Natural killer cell treated with Interleukin-12 subunit alpha and Interleukin-12 subunit beta and Interleukin-15 and Interleukin-18, amount 100 ng/mL, for 72 hours (primary cell): ENCODE measurements at places on chromosomes 13 and 19.

- DNase-seq, result no peak
Observed at GRCh38 chr13:112583592-112584277, 4.2 kb downstream of the TUBGCP3 start.

DNA sequence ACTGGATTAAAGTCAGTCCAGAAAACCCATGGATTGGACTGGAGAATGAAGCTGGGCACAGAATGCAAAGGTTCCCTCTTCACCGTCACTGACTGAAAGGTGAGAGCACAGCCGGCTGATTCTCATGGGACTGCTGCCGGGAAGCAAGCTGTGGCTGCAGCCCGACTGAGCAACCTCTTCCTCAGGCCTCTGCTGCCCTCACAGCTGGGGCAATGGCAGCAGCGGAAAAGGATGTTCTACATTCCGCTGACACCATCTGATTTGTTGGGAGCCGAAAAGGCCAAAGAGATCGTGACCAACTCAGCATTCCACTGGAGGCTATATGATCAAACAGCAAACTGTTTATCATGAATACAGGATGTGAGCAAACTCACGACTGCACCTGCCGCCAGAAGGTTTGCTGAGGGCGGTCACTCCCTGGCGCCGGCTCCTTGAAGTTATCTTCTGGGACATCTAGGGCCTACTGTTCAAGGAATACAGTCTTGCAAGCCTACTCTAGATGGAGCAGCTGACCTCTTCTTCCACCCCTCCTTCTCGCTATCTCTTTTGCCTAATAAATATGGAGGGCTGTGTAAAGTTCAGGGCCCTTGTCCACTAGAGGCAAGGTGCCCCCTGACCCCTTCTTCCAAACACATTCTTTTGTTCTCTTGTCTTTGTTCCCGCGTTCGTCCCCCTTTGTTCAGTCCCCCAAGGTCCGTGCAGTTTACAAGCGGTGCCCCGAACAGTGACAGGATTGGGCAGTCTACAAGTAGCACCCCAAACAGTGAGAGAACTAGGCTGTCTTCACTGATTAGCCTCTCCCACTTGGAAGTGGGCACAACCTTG, 19.6 kb upstream of the SIGLEC6 start:
- DNase-seq, result no peak

DNA sequence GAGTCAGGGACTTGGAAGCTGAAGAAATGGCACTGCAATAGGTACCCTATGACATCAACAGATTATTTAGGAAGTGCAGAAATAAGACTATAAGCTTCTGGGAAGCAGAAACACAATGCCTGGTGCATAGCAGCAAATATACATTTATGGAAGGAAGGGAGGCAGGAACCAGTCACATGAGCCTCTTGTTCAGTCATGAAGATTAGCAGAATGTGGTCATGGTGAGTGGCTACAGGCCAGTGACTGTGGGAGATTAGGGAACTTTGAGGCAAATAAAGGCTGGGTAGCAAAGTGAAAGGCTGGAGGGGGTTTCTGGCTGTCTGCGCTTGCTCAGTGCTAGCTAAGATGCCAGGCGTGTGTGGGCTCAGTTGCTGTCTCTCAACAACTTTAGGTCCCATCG, 96.3 kb downstream of the EPSTI1 start:
- DNase-seq, result no peak

DNA sequence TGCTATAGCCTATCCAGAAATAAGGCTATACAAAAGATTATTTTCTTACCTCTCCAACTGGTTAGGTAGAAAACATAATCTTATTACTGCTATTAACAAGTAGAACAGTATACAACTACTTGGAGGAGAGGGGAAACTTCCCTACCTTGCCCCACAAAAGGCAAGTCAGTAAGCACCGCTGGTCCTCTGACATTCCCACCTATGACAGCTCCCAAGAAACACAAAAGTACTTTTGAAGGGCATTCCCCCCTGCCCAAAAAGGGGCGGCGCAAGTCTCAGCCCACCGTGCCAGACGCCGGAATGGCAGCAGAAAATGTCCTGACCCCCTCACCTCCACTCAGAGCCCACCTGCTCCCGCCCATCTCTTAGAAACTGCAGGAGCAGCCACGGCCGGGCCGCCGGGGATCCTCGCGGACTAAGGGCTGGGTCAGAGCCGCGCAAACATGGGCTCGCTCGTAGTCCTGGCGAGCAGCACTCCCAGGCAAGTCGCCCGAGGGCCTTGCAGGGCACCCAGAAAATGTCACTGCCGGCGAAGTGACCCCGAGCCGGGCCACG, 437 bp downstream of the SUCLA2 start:
- DNase-seq, result peak; percentile 61

- DNase-seq, result no peak
Observed at GRCh38 chr13:27666951-27667350, 45.3 kb downstream of the POLR1D start.

- no peak for DNase-seq
Observed at GRCh38 chr19:40521276-40521675, 54.5 kb downstream of the SPTBN4 start.

GRCh38 chr19:29303719-29304090, 90.8 kb upstream of the UQCRFS1 start:
- peak; percentile 39 for DNase-seq

DNA sequence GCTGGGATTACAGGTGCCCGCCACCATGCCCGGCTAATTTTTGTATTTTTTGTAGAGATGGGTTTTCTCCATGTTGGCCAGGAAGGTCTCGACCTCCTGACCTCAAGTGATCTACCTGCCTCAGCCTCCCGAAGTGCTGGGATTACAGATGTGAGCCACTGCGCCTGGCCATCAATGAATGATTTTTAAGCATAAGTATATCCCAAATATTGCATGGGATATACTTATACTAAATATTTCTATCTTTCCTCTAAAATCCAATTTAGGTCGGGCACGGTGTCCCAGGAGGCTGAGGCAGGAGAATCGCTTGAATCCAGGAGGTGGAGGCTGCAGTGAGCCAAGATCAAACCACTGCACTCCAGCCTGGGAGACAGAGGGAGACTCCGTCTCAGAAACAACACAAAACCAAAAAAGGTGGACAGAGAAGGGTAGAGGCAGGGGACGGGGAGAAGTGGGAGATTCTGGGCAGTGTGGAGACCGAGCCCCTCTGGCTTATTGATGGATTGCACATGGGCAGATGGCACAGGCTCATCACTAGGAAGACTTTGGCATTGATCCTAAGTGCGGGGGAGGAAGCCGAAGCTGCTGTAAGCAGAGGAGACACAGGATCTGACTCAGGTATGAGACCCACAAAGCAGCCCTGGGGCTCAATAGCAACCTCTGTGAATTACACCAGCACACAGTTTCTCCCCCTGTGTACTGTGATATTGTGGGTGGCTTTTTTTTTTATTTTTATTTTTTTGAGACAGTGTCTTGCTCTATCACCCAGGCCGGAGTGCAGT, 13.5 kb downstream of the ARRDC5 start:
- DNase-seq, result no peak

GRCh38 chr13:33494596-33495204, 209.1 kb upstream of the STARD13 start:
- no peak for DNase-seq

- no peak for DNase-seq
Observed at GRCh38 chr19:41584260-41584810, 8.4 kb downstream of the CEACAM21 start.

DNA sequence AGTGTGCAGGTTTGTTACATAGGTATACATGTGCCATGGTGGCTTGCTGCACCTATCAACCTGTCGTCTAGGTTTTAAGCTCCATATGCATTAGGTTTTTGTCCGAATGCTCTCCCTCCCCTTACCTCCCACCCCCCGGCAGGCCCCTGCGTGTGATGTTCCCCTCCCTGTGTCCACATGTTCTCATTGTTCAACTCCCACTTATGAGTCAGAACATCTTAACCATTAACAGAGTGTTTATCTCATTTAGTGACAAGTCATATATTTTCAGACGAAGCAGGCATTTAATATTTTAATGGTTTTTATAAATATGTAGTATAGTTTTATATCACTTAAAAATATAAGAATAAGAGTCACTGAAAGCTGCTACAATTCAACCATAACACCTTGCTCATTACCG, 780.5 kb upstream of the ARGLU1 start:
- DNase-seq, result no peak

DNA sequence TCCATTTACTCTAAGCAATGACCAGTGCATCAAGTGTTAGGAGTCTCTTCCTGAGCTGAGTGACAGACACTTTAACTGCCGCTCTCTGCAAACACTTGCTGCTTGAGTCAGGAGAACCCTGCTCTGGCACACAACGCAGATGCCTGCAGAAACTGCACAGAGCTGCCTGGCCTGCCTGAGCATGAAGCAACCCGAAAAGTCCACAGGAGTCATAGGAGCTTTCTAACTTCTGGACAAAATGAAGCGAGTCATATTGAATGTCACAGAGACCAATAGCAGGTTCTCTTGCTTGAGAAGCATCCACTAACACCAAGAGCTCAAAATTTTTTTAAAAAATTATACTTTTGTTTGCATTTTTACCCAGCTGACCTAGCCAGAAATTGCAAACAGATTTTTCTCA, 232.4 kb downstream of the LHFPL6 start:
- no peak for DNase-seq

DNA sequence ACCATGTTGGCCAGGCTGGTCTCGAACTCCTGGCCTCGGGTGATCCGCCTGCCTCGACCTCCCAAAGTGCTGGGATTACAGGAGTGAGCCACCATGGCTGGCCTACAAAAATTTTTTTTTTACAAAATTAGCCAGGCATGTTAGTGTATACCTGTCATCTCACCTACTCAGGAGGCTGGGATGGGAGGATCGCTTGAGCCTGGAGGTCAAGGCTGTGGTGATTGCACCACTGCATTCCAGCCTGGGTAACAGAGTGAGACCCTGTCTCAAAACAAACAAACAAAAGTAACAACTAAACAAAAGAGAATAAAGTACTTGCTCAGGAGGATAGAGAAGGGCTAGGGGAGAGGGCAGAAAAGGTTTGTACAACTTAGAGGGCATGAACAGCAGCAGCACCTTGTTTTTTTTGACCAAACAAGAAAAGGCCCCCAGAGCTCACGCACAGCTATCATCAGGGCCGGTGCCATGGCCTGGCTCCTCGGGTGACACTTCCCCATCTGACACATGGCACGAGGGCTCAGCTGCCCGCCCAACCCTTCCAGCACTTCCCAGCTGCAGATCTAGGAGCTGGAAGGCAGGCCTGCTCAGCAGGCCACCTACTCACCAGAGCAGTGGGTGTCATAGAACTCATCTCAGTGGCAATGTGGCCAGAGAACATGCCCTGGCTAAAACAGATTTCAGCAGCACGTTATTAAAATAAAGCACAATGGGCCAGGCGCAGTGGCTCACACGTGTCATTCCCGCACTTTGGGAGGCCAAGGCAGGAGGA, 8.6 kb upstream of the SLC7A9 start:
- DNase-seq, result no peak

GRCh38 chr19:46634656-46635218, 1.3 kb downstream of the GNG8 start:
- DNase-seq, result no peak

- DNase-seq, result peak; percentile 58
Observed at GRCh38 chr19:13091400-13092157, 11.1 kb downstream of the LYL1 start.

GRCh38 chr19:52542984-52543664, 15.7 kb downstream of the ZNF808 start:
- peak; percentile 85 for DNase-seq

GRCh38 chr13:36774931-36775330, 44.1 kb upstream of the RFXAP start:
- no peak for DNase-seq

GRCh38 chr19:18029617-18030338, 21.8 kb downstream of the ARRDC2 start:
- DNase-seq, result no peak

DNA sequence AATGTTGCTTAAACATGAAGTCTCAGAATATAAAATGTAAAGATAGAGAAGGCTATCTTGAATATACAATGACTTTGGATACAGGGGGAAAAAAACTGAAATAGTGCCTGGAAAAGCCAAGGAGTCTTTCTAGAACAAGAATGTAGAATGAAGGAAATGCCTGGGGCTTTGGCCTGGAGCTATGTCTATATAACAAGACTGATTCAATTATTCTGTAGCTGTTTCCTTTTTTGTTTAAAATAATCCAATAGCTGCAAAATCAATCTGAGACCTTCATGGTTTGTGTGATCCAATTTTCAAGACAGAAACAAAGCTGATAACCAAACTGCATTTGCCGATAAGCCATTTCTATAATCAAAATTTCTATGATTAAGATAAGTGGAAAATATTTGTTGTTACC, 530.9 kb upstream of the NBEA start:
- DNase-seq, result no peak

GRCh38 chr13:77537289-77537919, 1.9 kb downstream of the SCEL start:
- no peak for DNase-seq

GRCh38 chr19:46431824-46432223, 3.1 kb upstream of the PNMA8C start:
- DNase-seq, result no peak

DNA sequence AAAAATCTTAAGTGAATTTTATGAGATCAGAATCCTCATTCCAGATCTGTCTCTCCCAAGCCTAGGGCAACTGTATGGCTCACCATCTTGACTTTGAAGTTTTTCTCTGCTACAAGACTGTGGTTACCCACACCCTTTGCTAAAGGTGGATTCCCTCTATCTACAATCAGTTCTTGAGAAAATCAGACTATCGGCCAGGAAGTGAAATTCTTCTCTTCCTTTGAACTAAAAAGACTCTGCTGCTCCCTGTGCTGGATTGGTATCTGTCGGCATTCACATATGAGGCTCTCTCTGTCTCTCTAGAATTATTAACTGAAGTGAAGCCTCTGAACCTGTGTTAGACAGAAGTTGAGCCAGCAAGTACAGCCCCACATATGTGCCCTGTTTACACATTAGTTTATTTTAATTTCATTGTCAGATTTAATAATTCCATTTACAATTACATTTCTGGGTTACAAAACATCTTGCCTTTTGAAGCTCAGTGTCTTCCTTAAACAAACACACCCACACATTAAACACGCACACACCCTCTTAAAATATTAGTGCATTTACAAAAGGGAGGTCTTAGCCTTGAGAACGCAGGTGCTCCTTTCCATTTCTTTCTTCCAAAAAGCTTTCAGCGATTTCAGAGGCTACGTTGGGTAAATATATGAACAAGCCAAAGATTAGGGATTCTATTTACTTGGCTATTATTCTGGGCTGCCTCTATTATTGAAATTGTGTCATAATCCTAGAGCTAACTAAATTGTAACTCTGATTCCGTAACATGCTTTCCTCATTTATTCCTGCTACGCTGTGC, 145.7 kb downstream of the MIPEP start:
- DNase-seq, result no peak

DNA sequence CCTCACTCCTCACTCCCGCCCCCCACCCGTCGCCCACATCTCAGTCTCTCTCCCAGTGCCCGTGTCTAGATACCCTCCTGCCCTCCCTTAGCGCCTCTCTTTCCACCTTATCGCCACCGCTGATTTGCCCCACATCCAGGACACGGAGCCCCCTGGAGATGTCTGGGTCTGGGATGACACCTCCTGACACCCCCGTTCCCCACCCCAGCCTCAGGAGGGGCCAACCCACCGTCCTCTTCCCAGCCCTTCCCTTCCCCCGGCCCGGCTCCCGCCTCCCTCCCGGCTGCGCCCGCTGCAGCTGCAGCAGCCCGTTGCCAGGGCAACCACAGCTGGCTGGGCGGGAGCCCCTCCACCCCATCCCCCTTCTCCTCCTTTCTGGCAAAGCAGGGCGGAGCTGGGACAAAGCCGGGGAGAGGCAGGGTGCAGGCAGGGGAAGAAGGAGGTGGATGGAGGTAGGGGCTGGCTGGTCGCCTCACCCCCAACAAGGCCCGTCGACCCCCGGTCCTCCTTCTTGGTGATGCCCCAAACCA, 13.5 kb downstream of the DPF1 start:
- DNase-seq, result no peak
